Effector memory CD4-positive, alpha-beta T cell (primary cell): ENCODE measurements at places on chromosomes 2 and 18.

- DNase-seq = no peak
Measured at GRCh38 chr2:106063181-106063580, 130.9 kb downstream of the UXS1 start.

DNA sequence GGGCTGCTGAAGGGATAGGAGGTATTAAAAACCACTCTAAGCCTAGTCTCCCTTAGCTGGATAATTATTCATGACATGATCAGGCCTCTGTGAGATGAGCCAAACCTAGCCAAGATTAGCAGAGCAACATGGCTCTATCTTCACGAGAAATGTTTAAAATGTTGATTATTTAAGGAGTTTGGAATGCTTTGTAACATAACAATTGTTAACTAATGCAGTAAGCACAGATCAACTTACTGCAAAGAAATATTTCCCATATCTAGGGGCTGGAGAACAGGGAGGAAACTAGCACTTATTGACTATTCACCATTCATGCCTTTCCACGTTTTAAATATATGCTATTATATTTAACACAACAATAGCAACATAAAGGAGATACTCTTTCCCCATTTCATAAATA lies 833.7 kb upstream of the CHAC2 start:
- no peak for DNase-seq

GRCh38 chr18:30999186-30999585 lies 43.4 kb downstream of the DSC3 start:
- DNase-seq = no peak

- DNase-seq = no peak
Measured at GRCh38 chr2:43343573-43344304, 117.3 kb upstream of the ZFP36L2 start.

DNA sequence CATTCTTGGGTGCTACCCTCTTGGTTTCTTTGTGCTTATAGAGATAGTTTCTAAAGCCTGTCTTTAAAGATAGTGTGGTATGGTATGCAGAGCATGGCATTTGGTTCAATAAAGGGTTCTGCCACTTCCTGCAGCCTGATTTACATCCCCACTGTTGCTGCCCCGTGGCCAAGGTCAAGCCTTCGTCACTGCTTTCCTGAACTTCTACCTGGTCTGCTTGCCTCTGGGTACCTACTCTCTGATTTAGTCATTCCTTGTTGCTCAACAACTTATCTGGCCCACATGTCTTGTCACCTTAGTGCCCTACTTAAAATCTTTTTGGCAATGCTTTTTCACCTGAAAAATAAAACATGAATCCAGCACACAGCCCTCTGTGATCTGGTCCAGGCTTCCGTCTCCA lies 352.9 kb downstream of the LPIN1 start:
- DNase-seq = no peak

GRCh38 chr2:25981596-25982272 lies 563 bp downstream of the KIF3C start:
- no peak for DNase-seq

- DNase-seq = no peak
Measured at GRCh38 chr2:199011908-199012307, 445.8 kb downstream of the SATB2 start.
